ENCODE measurements at places on chromosomes 16 and 17.

GRCh38 chr17:81383504-81384421 lies 11.5 kb upstream of the BAHCC1 start:
- DNase-seq = no peak

- no peak for DNase-seq
These were observed 77.9 kb upstream of the SDK2 start for GRCh38 chr17:73722165-73722564.

- no peak for DNase-seq
These were observed 78.0 kb upstream of the GAS7 start for GRCh38 chr17:10276436-10276835.

- no peak for DNase-seq
These were observed 805.3 kb upstream of the SOX9 start for GRCh38 chr17:71315568-71315967.

GRCh38 chr17:42992872-42993271 lies 5.3 kb upstream of the RPL27 start:
- DNase-seq = no peak

DNA sequence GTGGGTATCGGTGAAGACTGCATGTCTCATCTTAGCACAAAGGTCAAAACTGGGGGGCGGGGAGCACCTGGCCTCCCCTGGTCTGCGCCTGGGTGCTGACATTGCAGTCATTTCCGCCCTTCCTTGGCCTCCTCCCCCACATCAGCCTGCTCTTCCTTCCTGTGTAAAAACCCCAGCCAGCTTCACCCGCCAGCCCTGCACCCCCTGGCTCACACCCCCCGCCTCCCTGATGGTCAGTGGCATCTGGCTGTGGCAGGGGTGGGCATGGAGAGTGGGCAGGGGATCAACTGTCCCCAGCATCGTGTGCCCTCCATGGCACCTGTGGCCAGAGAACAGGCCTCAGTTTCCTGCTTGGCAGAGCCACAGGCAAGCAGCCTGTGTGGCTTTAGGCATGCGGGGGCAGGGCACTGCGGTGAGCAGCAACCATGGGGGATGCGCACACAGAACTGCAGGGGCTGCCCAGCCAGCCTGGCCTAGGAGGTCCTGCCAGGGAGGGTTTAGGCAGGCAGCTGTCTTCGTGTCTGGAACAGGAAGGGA lies 26.5 kb upstream of the LASP1NB start:
- peak; percentile 78 for DNase-seq

DNA sequence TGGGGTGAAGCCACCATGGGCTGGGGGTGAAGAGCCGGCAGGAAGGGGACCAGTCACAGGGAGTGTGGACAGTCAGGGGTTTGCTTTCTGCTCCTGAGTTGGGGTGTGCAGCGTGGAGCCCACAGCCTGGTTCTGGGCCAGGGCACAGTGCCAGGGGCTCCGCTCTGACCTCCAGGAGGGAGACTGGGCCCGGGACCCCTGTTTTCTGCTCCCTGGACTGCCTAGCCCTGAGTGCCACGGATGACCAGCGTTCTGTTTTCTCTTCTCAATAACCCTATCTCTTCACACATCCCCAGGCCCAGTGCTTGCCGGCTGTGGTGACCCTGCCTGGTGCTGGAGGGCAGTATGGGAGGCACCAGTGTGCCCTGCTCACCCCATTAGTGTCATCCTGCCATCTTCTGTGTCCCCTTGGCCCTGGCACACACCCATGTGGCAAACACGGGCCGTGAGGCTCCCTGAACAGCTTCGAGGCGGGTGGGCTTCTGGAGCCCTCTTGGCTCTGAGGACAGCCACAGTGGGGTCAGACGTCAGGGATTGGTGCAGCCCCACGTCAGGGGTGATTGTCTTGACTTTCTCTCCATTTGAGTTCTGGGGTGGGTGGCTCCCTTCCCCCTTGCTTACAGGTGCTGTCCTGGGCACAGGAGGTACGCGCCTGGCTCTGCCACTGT lies 1.1 kb downstream of the CEMP1 start:
- no peak for DNase-seq

DNA sequence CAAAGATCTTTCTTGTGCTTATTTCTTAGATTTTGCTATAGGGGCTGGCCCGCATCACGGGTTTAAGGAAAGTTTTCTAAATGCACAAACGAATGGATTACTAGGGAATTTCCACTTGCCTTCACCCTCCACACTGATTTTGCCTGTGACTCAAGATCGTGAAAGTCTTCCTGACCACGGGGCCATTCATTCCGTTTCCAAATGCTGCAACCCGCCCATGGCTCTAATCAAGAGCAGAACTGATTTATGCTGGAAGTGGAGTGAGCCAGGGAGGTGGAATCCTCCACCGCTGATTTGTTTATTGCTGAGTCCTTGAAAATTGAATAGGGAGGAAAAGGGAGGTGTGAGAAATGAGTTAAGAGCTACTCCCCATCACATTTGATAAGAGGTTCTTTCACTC lies 52.4 kb downstream of the CA10 start:
- DNase-seq = no peak

GRCh38 chr16:84486551-84487235 lies 17.8 kb downstream of the MEAK7 start:
- no peak for DNase-seq

GRCh38 chr16:73171380-73171779 lies 123.5 kb upstream of the ZFHX3 start:
- DNase-seq = no peak

GRCh38 chr17:28004344-28004743 lies 38.1 kb upstream of the NLK start:
- DNase-seq = no peak

GRCh38 chr16:27960619-27961295 lies 102.8 kb downstream of the GSG1L start:
- no peak for DNase-seq

GRCh38 chr16:1102921-1103635 lies 7.0 kb upstream of the C1QTNF8 start:
- peak; percentile 53 for DNase-seq

DNA sequence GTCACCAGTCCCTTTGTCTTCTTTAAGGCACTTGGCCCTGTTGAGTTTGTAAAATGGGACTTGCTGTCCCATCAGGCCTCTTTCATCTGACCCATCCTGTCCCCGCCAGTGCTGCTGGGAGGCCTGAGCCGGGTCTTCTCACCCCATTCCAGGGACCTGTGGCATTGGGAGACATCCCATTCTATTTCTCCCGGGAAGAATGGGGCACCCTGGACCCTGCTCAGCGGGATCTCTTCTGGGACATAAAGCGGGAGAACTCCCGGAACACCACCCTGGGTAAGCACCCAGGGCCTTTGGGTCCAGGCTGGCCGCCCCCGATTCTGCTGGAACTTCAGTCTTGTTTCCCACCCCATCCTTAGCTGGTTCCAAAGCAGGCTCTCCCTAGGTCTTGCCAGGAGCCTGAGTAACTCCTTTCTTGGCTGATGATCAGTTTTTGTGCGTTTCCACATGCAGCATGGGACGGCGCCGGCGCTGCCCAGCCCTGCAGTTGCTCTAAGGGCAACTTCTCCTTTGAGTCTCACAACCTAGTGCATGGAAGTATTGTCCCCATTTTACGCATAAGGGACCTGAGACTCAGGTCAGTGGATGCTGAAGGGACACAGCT lies 4.1 kb downstream of the ZNF213 start:
- no peak for DNase-seq

GRCh38 chr17:9729735-9730420 lies 61.5 kb downstream of the DHRS7C start:
- DNase-seq = no peak

DNA sequence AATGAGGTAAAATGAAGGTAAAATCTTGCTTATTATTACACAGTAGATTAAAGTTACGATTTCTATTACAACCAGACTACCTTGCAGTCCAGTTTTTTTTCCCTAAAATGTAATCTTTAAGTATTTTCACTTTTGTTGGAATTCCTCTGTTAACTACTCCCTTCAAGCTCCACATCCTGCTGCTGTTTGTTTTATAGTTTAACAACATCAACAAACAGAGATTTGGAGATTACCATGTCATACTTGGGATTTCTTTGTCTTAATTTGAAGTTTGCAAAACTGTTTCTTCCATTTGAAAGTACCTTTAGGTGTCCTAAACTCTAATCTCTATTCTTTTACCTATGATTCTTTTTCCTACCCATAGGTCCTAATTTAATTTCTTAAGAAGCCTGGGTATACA lies 83.3 kb downstream of the ABHD15 start:
- DNase-seq = no peak

DNA sequence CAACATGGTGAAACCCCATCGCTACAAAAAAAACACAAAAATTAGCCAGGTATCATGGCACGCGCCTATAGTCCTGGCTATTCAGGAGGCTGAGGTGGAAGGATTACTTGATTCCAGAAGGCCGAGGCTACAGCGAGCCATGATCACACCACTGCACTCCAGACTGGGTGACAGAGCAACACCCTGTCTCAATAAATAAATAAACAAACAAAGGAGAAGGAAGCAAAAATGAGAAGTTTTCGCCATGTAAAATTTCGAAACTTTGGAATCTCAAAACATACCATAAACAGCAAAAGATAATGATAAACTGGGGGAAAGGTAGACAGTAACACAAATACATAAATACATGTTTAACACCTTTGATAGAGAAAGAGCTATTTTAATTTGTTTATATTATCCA lies 130.9 kb downstream of the ZFHX3 start:
- no peak for DNase-seq

- no peak for DNase-seq
These were observed 11.4 kb upstream of the ITGAM start for GRCh38 chr16:31248344-31248743.

DNA sequence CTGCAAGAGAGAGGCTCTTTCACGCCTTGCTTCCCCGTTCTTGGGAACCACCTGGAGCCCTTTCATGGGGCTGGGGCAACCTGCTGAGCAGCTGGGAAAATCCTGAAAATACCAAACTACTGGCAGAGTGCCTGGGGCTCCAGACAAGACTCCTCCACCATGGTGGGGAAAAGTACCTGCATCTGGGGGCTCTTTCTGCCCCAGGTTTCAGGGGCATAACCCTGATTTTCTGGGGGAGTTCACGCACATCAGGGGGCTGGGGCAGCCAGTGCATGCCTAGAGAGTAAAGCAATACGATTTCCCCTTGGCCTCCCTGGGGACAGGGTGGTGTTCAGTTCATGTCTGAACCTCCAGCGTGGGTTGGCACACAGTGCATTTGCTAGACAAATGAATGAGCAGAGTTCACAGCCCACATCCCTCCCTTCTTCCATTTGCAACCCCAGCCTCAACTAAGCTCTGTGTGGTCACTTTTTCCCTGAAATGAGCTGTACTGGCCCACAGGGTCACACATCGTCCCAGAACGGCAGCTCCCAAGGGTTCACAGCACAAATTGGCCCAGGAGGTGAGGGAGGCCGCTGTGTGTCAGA lies 5.2 kb upstream of the CDC42EP4 start:
- no peak for DNase-seq

GRCh38 chr16:89370081-89370511 lies 120.3 kb downstream of the ANKRD11 start:
- DNase-seq = no peak

DNA sequence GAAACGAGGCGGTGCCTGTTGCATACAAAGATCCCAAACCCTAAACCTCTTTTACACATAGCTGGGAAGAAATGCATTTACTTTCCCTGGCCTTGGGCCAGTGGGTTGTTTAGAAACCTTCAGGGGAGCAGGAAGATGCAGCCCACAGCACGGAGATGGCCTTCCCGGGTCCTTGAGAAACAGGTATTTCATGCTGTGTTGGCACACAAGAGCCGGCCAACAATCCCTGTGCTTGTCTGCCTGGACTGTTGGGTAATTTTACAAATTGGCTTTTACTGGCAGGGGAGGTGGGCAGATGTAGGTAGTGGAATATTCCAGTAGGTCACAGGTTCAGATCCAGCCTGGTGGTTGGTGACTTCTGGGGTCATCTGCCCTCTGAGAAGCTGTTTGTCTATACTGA lies 148.0 kb downstream of the FOXL1 start:
- no peak for DNase-seq

DNA sequence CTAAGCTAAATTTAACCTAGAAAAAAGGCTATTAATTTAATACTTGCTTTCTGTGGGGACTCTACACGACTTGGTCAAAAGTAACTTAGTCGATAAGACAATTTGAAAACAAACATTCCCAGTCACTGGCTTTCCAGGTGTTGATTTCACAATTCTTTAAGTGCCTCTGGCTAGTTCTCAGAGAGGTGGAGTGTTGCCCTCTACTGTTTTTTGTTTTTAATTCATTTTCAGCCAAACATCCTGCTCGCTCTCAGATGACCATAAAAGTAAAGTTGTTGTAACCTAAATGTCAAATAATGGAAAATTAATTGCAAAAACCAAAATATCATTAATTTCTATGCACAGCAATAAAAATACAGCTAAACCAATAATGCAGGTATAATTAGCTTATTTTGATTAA lies 107.1 kb downstream of the MYO1D start:
- DNase-seq = no peak

DNA sequence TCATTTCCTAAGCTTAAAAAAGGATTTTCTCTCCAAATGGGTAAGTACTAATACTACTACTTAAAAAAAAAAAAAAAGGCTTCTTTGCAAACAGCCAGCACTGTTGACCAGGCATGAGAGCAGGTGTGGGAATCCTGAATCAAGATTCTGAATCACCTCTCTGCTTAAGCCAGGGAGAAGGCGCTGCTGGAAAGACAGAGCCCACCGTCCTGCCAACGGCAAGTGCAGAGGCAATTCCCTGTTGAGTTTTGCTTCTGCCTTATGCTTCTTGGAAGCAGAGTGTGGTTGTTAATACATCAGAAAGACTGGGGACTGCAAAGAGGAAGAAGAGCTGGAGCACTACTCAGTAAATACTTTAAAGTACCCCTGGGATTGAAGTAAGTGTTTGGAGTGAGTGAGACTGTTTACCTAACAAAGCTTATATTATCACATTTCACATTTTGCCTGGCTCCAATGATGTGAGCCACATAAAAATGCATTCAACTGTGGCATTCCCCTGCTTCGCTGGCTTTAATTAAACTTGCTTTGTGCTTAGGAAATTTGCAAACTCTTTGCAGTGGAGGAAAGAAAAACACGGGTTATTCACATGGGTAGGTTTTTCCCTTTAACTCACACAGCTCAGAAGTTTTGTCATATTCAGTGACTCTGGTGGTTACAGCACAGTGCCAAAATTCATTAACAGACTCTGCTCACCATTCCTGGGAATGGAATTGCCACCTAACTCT lies 86.0 kb upstream of the KIF2B start:
- no peak for DNase-seq

- no peak for DNase-seq
These were observed 3.9 kb upstream of the HOXB5 start for GRCh38 chr17:48597528-48597777.

DNA sequence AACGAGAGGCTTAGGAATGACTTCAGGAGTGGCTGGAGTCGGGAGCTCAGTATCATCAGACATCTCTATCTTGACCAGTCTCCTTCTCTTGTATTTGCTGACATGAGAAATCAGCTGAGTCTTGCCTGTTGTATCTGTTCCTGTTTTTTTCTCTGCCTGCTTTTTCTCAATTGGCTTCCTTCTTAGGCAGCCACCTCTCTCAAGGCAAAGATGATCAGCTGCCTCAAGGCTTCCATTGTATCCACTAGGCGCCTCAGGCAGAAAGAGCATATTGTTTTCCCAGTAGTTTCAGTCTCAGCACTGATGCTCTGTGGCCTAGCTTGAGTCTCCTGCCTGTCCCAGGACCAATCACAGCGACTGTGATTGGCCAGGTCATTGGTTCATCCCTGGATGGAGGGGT lies 306.2 kb downstream of the CPPED1 start:
- no peak for DNase-seq

GRCh38 chr17:65655706-65656105 lies 94.3 kb upstream of the AXIN2 start:
- DNase-seq = no peak

Measured in stimulated activated CD4-positive, alpha-beta T cell treated with anti-CD3 and anti-CD28 coated beads, Interleukin-1b, Interleukin-23, amount 100 ng/mL, for 24 hours (primary cell).